ENCODE measurements at places on chromosomes 3 and 15.

DNA sequence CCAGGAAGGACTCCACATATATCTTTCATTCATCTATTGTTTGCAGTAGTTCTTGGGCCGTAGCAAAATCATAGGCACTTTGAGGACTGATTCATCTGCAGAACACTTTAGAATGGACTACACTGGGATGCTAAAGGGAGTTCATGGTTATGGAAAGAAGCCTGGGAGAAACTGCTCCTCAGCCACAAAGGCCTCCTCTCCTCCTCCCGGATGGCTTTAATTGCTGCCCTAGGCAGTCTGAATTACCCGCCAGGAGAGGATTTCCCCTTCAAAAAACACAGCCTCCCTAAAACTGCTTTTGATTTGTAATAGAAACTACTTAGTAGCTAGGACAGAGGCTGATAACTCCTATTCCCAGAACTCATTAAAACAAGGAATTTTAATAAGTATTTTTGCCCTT lies 4.6 kb downstream of the TMEM266 start:
- DNase-seq, result no peak

GRCh38 chr15:74837482-74838136 lies 5.3 kb downstream of the ULK3 start:
- no peak for DNase-seq

DNA sequence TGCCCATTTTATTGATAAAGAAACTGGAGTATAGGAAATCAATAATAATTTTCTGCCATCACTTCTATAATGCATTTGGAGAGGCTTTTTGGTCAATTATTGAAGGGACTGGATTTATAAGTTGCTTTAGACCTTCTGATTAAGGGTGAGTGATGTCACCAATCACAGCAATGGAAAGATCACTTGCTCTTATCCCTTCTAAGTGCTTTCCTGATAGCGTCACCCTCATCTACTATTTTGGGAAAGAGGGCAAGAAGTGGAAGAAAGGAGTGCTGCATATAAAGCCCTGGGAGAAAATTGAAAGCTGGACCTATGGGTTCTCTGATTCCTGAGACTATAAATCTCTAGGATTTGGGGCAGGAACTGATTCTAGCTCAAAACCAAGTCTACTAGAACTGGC lies 771.3 kb downstream of the AGBL1 start:
- no peak for DNase-seq

GRCh38 chr15:84633311-84634227 lies 20.5 kb downstream of the WDR73 start:
- no peak for DNase-seq

DNA sequence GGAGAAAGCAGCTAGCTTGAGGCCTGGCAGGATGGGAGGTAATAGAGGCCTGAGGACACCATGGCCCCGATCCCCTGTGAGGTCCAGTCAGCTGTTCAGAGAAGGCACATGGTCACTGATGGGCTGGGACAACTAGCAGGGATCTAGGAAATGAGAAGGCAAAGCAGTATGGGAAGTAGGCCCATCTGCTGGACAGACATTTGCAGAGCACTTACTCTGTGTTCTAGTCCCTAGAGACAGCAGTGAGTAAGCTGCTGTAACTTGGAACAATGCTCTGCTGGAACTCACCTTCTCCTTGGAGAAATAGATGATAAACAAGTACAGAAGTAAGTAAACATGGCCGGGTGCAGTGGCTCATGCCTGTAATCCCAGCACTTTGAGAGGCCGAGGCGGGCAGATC lies 7.1 kb downstream of the ECE2 start:
- no peak for DNase-seq

GRCh38 chr3:178690571-178690970 lies 154.3 kb downstream of the KCNMB2 start:
- no peak for DNase-seq

- no peak for DNase-seq
Measured at GRCh38 chr15:72161361-72162132, 36.0 kb downstream of the GRAMD2A start.

- DNase-seq, result no peak
Measured at GRCh38 chr15:52378746-52379394, 83.3 kb upstream of the MYO5C start.

DNA sequence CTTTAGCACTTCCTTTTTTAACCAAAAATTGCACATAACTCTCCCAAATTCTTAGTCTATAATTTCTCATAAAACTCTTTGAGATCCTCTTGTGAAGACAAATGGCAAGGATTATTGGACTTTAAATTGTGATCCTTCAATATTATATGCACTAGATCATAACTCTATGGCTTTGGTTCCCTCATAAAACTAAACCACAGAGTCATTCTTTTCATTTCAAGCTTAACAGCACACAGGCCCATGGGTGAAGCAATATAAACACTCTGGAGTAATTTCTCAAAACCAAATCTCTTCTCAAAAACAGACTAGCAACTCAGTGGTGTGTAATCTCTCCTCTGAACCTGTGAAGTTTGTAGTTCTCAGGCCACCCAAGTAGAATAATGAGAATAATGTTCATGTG lies 171.0 kb upstream of the NECTIN3 start:
- no peak for DNase-seq

DNA sequence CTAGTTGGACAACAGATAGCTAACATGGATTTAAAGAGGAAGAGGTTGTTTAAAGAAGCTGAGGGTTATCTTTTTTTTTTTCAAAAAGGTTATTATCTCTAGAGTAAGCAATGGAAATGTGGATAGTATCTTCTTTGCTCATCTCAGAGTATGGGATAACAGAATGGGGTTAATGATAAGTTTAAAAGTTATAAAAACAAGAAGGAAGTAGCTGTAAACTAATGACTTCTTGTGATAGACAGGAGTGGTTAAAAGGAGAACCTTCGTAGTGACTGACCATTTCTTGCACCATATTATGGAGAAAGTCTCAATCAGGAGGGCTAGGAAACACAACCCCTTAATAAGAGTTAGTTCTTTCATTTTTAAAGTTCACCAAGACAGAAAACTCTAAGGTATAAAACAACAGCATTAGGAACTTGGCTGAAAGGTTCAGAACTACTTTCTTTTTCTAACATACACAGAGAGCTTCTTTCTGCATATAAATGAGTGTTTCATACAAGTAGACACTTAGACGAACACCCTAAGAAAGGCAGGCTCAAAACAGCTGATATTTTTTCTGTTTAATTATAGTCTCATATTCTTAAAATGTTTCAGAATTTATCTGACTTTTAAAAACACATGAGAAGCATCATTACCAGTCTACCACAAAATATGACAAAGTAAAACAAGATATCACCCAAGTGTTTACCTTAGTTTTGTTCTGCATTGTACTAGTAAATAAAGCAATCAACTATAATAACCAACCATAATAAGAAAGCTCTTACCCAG lies 140.0 kb downstream of the MEIS2 start:
- DNase-seq, result no peak

GRCh38 chr3:30481241-30481640 lies 125.2 kb upstream of the TGFBR2 start:
- no peak for DNase-seq

DNA sequence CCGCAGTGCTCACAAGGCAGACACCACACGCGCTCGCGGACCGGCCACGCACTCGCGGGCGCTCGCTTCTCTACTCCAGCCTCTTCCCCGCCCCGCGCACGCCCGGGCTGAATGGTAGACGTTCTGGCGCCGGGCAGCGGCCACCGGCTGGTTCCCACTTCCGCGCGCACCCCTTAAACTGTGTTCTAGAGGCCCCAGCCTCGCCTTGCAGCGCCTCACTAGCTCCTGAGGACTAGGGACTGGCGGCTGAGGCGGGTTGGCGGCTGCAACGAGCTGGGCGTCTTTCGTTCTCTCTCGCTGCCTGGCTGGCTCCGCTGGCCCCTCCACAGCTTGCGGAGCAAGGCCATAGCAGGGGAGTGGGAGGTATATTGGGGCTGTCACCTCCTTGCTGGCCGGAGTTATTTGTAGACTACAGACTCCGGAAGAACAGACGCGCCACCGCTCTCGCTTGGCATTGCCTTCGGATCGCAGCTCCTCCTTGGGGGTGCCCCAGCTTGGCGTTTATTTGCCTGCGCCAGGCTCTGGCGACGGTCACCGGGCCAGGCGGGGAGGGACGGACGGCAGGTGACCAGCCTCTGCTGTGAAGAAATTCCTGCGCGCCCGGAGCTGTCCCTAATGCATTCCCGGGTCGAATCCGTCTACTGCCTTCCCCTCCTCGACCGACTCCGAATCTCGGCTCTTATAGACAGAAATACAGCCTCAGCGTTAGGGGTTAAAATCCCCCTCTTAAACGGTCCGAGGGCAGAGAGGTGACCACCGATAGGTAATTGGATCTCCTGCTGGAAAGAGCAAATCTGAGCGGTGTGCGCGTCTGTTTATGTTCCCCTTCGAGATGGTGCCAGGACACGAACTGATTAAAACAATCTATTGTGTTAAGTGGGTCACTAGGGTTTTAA lies 1.3 kb downstream of the GREM1 start:
- DNase-seq, result no peak

- no peak for DNase-seq
Measured at GRCh38 chr3:102238362-102238761, 196.5 kb upstream of the ZPLD1 start.

- DNase-seq, result no peak
Measured at GRCh38 chr3:71251156-71251775, 332.3 kb downstream of the FOXP1 start.

Measured in omental fat pad (tissue), 4 donors.